ENCODE measurements at places on chromosomes 13 and 19.

DNA sequence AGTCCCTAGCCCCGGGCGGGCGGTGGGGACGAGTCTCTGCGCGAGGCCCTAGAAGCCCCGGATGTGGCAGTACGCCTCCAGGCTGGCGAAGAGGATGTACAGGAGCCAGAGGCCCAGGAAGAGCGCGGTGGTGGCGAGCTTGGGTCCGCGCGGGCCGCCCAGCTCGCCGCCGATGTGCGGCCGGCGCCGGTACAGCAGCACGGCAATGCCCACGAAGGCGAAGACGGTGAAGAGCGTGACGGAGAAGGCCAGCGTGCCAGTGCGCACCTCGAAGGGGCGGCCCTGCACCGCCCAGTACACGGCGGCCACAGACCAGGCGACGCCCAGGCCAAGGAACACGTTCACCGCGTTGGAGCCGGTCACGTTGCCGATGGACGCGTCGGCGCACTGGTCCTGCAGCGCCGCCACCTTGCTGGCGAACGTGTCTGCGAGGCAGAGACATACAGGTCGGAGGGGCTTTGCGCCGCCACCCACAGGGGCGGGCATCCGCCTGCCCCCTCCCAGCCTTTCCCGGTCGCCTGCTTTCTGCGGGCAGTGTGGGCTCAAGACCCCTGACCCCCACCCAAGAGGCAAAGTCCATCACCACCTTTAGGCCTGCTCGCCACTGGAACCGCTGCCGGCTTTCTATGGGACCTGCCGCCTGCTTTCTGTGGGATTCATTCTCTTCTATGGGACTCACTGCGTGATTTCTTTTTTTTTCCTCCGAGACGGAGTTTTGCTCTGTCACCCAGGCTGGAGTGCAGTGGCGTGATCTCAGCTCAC is 10.9 kb upstream of the MEIS3 start:
- DNase-seq, result no peak

DNA sequence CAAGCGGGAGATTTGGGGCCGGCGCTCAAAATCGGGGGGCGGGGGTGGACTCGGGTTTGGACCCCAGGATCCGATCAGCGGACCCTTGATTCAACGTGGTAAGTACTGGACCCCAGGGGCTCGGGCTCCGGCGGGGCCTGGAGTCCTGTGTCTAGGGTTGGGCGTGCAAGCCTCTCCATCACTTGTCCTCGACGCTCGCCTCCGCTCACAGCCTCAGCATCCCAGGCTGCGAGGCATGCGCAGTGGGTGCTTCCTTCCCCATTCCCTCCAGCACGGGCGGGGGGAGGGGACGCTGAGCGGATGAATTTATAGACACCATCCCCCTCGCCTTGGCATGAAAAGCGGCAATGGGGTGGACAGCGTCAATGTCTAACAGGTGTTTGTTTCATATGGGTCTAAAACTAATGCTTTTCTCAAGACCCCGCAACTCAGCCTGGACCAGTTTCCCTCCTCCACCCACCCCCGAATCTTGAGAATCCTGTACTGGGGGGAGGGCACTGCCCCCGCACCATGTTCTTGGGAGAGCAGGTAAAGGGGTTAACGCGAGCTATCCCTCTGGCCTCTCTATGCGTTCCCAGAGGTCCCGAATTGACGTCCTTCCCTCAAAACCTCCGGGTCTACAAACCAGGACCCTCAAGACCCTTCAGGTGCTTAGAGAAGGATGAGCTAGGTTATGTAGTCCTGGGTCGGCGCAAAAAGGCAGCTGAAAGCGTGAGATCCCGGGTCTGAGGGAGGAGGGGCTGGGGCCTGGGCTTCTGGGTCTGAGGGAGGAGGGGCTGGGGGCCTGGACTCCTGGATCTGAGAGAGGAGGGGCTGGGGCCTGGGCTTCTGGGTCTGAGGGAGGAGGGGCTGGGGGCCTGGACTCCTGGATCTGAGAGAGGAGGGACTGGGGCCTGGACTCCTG is 579 bp downstream of the CPT1C start:
- DNase-seq, result no peak

DNA sequence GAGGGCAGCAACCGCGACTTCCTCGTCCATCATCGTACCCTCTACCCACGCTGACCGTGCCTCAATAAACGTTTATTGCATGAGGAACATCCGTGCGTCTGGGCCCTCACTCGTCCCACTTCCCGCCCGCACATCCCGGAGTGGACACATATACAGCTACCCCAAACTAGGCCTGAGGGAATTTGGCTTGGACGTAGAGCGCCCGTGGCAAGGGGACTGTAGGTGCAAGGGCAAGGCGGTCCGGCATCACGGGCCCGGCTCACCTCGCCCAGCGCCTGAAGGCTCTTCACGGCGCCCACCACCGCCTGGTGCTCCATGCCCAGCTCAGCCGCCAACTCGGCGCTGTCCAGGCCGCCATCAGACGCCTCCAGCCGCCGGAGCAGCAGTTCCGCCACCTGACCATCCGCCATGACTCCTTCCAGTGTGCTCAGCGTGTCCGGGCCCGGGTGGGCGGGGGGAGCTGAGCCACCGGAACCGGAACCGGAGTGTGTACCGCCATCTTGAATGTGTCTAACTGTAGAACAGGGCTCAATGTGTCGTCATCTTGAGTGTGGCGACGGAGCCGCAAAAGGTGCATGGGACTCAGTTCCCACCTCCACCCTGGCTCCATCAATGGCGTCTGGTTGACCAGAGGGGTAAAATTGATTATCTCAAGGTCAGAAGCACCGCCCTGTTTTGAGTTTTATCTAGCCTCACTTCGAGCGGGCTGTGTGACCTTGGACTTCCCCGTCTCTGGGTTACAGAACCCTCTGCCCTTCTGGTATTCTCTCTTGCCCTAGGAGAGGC is at the start of gene FARSA:
Gene FARSA (minus strand): TSS at position 425 of the 786 bp plus-strand sequence. CDS start 15 bp downstream, at position 410.
- peak; percentile 84 for DNase-seq

DNA sequence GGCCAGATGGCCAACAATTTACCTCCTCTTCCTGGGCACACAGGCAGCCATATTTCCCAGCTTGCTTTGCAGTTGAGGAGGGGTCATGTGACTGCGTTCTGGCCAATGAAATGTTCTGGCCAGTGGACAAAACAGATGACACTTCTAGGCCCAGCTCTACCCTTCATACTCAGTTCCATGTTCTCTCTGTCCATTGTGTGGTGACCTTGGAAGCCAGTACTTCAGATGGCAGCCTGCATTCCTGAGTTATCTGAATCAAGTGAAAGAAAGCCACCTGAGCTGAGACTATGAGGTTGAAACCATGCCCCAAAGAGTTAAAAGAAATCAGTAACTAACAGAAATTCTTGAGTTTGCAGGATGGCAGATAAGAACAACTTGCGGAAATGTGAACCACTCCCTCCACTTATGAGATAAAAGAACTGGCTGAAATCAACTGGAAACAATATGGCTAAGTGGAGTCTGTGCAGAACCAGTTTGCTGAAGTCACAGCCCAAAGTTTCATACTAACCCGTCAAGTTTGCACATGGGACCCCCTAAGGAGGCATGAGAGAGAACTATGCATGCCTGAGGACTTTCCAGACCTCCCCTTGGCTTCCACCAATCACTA is 8.1 kb downstream of the FAM187B start:
- no peak for DNase-seq

GRCh38 chr13:45413826-45414307 is 4.3 kb downstream of the SLC25A30 start:
- no peak for DNase-seq

- DNase-seq, result no peak
Observed at GRCh38 chr13:45545686-45546409, 69.7 kb downstream of the ERICH6B start.

- peak; percentile 22 for DNase-seq
Observed at GRCh38 chr13:95644601-95645052, at the start of gene DZIP1. Gene DZIP1 (minus strand): TSS chr13:95644706. CDS start chr13:95642029, 2,677 bp downstream.

DNA sequence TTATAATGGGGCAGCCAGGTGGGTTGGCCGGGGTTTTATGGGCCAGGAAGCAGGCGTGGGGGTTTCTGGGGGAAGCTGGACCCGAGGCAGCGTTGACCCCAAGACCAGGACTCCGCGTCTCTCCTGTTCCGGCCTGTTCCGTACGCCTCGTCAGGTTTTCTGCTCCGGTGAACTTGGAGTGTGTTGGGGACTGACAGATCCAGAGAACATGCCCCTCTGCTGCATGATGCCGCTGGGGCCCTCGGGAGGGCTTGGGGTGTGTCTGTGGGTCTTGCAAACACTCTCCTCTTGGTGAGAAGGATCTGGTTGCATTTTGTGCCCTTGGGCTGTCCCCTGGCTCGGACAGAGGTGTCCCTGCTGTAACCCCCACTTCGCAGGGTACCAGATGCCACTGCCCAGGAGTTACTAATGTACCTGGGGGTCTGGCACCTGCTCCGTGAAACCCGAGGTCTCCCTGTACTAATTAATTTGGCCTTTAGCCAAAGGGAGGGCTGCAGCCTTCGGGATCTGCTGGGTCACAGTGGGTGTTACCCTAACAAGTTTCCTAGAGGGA is 15.6 kb downstream of the KDM4B start:
- DNase-seq, result no peak

GRCh38 chr13:80050252-80050651 is 290.7 kb downstream of the SPRY2 start:
- no peak for DNase-seq

GRCh38 chr13:51605698-51606097 is 21.4 kb downstream of the WDFY2 start:
- no peak for DNase-seq

- no peak for DNase-seq
Observed at GRCh38 chr13:109667056-109667455, 119.3 kb downstream of the IRS2 start.

DNA sequence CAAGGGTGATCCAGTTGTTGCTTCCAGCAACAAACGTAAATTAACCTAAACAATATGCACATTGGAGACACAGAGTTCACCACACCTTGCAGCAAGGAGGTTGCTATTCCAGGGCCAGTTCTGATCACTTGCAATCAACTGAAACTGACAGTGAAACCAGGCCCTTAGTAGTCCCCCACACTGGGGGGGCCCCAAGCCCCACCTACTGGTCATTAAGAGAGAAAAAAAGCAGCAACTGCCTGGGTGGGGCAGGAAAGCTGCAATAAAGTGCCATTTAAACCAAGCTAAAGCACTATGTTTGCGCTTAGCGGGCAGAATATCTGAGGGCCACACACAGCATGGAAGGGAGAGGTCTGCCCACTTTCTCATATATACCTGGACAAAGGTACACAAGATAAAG is 51.5 kb downstream of the ATP7B start:
- no peak for DNase-seq

DNA sequence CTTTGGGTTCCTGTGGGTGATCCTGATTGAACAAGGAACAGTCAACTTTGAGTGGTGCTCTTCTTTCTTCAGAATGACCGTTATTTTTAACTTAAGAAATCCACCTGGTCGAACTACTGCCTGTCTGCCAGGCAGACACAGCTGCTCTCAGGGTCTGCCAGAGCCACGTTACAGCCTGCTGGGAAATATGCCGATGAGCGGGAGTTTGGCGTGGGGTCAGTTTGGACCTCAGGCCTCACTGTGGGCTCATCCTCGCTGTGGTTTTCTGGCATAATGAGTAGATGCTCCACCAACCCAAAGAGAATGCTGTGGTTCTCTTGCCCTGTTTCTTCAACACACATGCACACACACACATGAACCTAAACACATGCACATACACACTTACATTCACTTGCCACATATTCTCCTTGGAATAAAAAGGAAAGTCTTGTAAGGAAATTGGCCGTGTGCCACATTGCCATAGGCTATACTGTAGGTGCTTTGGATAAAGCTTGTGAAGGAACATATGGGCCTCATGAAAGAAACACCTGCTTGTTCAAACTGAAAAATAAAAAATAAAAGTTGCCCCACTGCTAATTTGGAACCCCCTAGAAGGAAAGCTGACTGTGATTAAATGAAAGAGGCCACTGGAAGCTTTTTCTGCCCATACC is 598.7 kb upstream of the KLF12 start:
- no peak for DNase-seq

DNA sequence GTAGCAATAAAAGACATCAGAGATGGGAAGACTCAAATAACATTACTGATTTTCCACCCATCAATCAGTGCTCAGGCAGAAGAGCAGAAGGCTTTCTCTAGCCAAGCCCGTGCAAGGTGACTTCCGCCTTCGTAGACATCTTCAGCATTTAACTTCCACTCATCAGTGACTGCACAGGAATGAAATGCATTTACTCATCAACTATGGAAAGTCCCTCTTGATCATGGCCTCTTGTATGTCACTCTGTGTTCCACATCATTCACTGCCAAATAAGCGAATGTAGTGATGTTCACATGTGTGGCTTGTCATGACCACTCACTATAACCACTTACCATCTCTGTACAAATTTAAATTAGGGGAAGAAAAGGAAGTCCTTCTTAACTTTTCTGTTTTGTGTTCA is 49.4 kb downstream of the SACS start:
- no peak for DNase-seq

- no peak for DNase-seq
Observed at GRCh38 chr19:34408411-34408810, 4.2 kb downstream of the PDCD2L start.

DNA sequence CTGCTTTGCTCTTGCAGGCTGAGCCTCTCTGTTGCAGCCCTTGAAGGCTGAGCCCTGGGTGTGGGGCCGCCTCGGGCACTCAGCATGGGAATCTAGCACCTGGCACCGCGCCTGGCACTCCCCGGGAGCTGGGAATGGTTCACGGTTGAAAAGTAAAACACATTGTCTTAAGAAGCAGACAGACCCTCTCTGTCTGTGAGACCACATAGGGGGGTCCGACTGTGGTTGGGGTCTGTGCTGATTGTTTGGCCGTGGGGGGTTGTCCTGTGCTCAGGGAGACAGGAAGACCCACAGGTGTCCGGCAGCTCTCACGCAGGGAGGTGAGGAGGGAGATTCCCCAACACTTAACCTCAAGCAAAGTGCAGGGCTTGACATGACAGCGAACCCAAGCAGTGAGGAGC is 64.8 kb downstream of the SOX1 start:
- no peak for DNase-seq

DNA sequence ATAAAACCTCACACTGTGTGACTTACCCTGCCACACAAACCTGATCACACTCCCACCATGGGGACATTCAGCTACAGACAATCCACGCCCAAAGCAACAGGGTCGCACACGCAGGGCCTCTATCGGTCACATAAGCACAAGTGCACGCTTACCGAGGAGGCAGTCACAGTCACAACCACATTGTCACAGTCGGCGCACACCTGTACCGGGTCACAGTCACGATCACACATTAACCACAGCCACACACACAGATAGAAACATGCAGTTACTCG is 579 bp downstream of the ZNF566 start:
- no peak for DNase-seq

DNA sequence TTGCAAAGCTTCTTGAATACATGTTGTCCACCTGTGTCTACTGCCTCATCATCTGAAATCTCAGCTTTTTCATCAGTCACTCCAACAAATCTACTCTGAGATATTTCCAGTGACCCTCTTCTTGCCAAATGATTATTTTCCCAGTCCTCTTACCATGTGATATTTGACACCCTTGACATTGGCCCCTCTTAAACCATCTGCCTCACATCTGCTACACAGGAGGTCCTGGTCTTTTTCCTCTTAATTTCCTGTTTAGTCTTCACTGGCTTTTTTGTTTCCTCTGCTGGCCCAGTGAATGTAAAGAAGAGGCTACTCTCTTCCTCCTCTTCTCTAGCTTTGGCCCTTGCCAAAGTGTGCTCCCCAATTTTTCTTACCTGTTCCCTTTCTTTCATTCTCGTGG is 218.7 kb downstream of the DNAJC15 start:
- no peak for DNase-seq

GRCh38 chr19:5621945-5622464 is 571 bp downstream of the SAFB2 start:
- no peak for DNase-seq

- DNase-seq, result no peak
Observed at GRCh38 chr13:111314852-111315251, 5.6 kb upstream of the TEX29 start.

- no peak for DNase-seq
Observed at GRCh38 chr13:44165221-44165888, 208.3 kb upstream of the SERP2 start.

- DNase-seq, result no peak
Observed at GRCh38 chr13:112808377-112809140, 118.7 kb downstream of the ATP11A start.

Data from stimulated activated CD4-positive, alpha-beta T cell treated with anti-CD3 and anti-CD28 coated beads, Interleukin-2, amount 100 ng/mL, for 48 hours (primary cell).